ENCODE measurements at places on chromosomes 2 and 18. TPM values are rescaled to one million over a fixed set of nuclear protein-coding genes. Genes with fewer than 3 reads are reported as not detected.

The LTBP1 gene
- total RNA-seq = 13.3 TPM

The CNGA3 gene
- total RNA-seq = not detected

- H3K36me3 ChIP-seq = no peaks in the 10 kb centered on the region
- H3K27me3 ChIP-seq = no peaks in the 10 kb centered on the region
- DNase-seq = no peak
- H3K4me3 ChIP-seq = no peak overlapping the region
- H3K27ac ChIP-seq = no peak overlapping the region
- H3K4me1 ChIP-seq = no peaks in the 10 kb centered on the region
These were observed 223.2 kb downstream of the PMAIP1 start for GRCh38 chr18:60123031-60123430.

- no peaks in the 10 kb centered on the region for H3K27me3 ChIP-seq
- H3K4me3 ChIP-seq = peak overlapping the region; percentile 64
- H3K4me1 ChIP-seq = peaks cover 18% of the 10 kb centered on the region
- H3K27ac ChIP-seq = no peak overlapping the region
- H3K36me3 ChIP-seq = no peaks in the 10 kb centered on the region
These were observed 368 bp downstream of the TMEFF2 start for GRCh38 chr2:192194265-192194865.

DNA sequence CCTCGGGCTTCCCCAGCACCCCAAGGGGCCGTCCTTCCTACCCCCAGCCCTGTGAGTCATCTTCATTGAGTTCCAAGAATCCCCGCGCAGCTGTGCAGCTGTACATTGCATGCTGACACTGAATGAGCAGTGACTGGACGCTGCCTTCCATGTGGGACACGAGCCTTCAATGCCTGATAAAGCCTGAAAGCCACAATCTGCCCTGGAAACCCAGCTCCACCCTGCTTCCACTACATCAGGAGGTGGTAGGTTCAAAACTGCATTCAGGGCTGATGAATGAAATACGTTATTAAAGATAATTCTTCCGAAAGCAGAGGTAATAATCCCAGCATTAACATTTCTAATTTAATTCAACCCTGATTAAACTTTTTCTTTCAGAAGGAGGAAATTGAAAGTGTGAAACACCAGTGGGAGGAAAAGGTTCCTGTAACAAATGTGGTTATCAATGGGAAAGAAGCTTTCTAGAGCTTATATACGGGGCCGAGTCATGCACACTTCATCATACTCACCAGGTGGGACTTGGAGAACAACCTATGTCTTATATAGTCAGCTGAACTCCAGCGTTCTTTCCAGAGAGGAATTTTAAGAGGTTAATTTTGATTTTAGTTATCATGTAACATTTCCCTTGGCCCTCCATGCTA, 360.1 kb downstream of the LPIN1 start:
- no peak overlapping the region for H3K27ac ChIP-seq
- H3K4me1 ChIP-seq = no peaks in the 10 kb centered on the region
- no peak overlapping the region for H3K4me3 ChIP-seq
- no peaks in the 10 kb centered on the region for H3K36me3 ChIP-seq
- no peaks in the 10 kb centered on the region for H3K27me3 ChIP-seq

DNA sequence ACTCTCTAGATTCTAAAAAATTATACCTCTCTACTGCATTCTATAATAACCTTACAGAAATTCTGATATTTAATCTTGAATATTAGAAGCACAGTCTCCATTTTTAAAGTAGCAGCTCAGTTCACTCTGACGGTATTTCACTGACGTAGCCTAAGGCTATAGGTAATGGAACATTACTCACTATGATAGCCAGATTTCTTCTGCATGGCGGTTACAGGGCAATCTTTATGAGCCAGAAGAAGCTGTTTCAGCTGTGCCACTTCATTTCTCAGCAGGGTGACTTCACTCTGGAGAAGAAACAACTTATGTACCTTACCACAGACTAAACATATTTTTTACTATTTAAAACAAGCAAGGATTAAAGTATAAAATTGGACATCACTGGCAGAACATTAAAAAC, 75.3 kb upstream of the CHN1 start:
- no peak overlapping the region for H3K27ac ChIP-seq
- DNase-seq = no peak
- no peaks in the 10 kb centered on the region for H3K27me3 ChIP-seq
- H3K4me3 ChIP-seq = no peak overlapping the region
- peaks cover 3% of the 10 kb centered on the region for H3K36me3 ChIP-seq

- no peaks in the 10 kb centered on the region for H3K27me3 ChIP-seq
- no peak overlapping the region for H3K4me3 ChIP-seq
- H3K4me1 ChIP-seq = no peaks in the 10 kb centered on the region
- no peak overlapping the region for H3K27ac ChIP-seq
- no peak for DNase-seq
- H3K36me3 ChIP-seq = no peaks in the 10 kb centered on the region
These were observed 146.4 kb downstream of the RIF1 start for GRCh38 chr2:151556121-151556520.

DNA sequence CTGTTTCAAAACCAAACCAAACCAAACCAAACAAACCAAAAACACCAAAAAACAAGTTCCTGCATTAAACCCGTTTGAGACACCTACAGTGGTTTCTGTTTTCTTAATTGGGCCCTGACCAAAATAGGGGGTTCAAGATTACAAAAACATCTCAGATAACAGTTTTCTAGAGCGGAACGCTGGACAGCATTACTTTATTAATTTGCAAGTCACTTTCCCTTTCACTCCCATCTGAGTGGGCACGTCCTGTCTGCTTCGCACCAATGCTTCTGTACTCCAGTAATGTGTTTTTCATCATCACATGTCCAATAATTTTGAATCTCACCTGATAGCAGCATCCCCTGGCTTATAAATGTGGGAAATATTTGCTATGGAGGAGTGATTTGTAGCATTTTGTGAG, 11.7 kb upstream of the MYO1B start:
- no peaks in the 10 kb centered on the region for H3K27me3 ChIP-seq
- H3K4me3 ChIP-seq = no peak overlapping the region
- H3K4me1 ChIP-seq = no peaks in the 10 kb centered on the region
- H3K36me3 ChIP-seq = no peaks in the 10 kb centered on the region
- no peak for DNase-seq
- H3K27ac ChIP-seq = peak overlapping the region; percentile 80

- H3K4me1 ChIP-seq = peaks cover 9% of the 10 kb centered on the region
- H3K36me3 ChIP-seq = no peaks in the 10 kb centered on the region
These were observed 89.2 kb upstream of the MSH2 start for GRCh38 chr2:47313728-47314127.

DNA sequence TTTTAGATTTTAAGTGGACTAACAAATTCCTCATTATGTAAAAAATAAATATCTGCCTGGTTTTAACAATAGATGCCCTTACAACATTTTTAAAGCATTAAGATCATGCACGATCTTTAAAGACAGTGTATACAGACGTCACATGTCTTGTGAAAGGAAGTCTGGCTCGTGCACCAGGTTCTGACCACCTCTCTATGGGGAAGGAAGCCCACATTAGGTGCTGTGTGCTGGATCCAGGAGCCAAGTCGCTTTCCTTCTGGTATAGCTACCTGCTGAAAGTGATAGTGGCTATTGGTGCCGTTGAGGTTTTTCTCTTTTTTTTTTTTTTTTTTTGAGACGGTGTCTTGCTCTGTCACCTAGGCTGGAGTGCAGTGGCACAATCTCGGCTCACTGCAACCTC, 116.5 kb downstream of the NCK2 start:
- H3K27ac ChIP-seq = no peak overlapping the region
- H3K36me3 ChIP-seq = no peaks in the 10 kb centered on the region
- H3K27me3 ChIP-seq = no peaks in the 10 kb centered on the region
- DNase-seq = no peak
- no peaks in the 10 kb centered on the region for H3K4me1 ChIP-seq

- no peaks in the 10 kb centered on the region for H3K27me3 ChIP-seq
- no peak overlapping the region for H3K4me3 ChIP-seq
- no peaks in the 10 kb centered on the region for H3K4me1 ChIP-seq
These were observed 33.6 kb upstream of the ACAA2 start for GRCh38 chr18:49846718-49847470.

DNA sequence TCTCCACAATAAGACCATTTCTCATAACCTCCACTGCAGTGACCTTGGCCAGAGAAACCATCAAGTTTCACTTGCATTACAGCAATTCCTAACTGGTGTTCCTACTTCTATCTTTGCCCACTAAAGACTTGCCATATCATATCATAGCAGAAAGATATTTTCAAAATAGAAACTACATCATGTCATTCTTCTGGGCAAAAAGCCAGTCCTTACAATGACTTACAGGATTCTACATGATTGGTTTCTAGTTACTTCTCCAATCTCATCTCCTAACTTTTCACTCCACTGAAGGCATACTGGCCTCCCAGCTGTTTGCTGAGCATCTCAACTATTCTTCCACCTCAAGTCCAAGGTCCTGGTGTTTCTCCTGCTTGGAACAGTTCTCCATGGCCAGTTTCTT, 151.4 kb downstream of the HNMT start:
- H3K27me3 ChIP-seq = no peaks in the 10 kb centered on the region
- H3K4me1 ChIP-seq = no peaks in the 10 kb centered on the region
- H3K27ac ChIP-seq = no peak overlapping the region
- peaks cover 4% of the 10 kb centered on the region for H3K36me3 ChIP-seq

DNA sequence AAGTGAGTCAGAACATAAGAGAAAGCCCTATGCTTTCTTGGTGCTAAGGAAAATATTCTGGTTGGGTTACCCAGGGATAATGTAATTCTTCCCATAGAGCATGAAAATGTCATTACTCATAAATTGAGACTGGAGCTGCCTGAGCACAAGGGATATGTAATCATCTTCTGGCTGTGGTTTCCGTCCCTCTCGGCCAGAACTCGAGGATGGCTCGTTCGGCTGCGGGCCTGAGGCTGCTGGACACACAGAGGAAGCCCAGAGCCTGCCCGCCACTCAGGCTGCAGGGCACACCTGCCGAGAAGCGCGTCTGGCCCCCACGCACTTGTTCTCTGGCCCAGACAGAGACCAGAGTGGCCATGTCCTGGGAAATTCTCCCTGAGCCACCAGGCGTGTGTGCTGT, 104.9 kb downstream of the ASAP2 start:
- DNase-seq = no peak
- peaks cover 9% of the 10 kb centered on the region for H3K4me1 ChIP-seq
- H3K27me3 ChIP-seq = no peaks in the 10 kb centered on the region
- H3K27ac ChIP-seq = peak overlapping the region; percentile 75
- H3K36me3 ChIP-seq = no peaks in the 10 kb centered on the region

DNA sequence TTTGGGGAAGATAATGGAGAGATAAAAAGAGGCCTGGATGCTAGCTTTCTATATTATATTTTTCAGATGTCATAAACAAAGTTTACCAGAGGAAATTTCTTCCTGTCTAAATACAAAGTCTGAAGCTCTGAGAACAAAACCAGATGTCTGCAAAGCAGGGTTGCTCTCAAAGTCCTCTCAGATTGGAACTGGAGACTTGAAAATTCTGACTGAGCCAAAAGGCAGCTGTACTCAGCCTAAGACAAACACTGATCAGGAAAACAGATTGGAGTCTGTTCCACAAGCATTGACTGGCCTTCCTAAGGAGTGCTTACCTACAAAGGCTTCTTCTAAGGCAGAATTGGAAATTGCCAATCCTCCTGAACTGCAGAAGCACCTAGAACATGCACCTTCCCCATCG, 25.1 kb downstream of the KDM3A start:
- no peak for DNase-seq
- no peaks in the 10 kb centered on the region for H3K27me3 ChIP-seq
- H3K4me3 ChIP-seq = no peak overlapping the region
- no peak overlapping the region for H3K27ac ChIP-seq
- H3K36me3 ChIP-seq = no peaks in the 10 kb centered on the region
- no peaks in the 10 kb centered on the region for H3K4me1 ChIP-seq

- H3K27ac ChIP-seq = no peak overlapping the region
- H3K36me3 ChIP-seq = no peaks in the 10 kb centered on the region
- H3K27me3 ChIP-seq = no peaks in the 10 kb centered on the region
- no peak for DNase-seq
- no peak overlapping the region for H3K4me3 ChIP-seq
These were observed 103.4 kb upstream of the MYCN start for GRCh38 chr2:15836689-15837610.

DNA sequence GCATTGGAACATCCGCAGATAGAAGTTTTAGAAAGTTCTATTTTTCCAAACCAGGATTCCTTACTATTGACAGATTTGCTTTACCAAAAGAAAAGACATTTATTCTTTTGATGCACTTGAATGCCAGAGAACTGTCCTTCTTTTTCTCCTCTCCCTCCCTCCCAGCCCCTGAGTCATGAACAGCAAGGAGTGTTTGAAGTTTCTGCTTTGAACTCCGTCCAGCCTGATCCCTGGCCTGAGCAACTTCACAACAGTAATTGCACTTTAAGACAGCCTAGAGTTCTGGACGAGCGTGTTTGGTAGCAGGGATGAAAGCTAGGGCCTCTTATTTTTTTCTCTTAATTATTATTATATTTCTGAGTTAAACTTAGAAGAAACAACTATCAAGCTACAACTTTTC, 33.6 kb downstream of the APCDD1 start:
- H3K27ac ChIP-seq = no peak overlapping the region
- DNase-seq = no peak
- H3K4me3 ChIP-seq = no peak overlapping the region
- no peaks in the 10 kb centered on the region for H3K4me1 ChIP-seq
- H3K27me3 ChIP-seq = no peaks in the 10 kb centered on the region

DNA sequence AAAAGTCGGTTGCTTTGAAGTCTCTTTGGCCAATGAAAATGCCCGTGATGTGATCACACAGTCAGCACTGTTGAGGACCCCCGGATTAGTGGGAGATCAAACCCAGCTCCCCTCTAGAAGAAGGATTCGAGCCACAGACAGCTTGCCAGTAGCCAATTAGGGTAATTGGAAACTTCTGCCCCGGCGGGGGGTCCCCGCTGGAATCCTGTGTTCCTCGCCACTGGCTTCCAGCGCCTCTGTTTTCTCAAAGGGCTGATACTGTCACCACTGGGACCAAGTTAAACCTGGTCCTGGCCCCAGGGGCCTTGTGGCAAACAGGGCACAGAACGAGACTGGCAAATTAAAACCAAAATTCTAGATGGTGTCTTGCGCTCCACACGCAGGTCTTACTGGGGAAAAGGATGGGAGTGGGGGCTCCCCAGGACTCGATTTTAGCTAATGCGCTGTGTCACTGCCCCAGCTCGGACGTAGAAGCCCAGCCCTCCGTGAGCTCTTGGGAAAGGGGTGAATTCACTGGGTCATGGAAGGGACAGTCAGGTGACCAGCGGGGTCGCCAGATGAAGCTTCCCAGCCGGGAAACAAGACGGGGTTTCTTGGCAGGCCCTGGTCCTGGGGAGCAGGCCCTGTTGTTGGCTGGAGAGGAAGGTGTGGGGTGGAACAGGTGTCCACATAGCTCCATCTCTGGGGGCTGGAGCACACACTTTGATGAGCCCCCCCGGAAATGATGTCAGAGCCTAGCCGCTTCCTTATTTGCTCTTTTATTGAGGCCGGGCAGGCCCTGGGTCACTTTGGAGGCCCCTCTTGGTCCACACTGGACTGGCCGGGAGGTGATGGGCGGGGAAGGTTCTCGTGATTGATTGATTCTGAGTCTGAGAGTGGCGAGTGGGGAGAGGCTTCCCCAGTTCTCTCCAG, 90.2 kb downstream of the SMAD7 start:
- H3K27ac ChIP-seq = no peak overlapping the region
- H3K36me3 ChIP-seq = no peaks in the 10 kb centered on the region
- DNase-seq = no peak
- H3K4me3 ChIP-seq = no peak overlapping the region

DNA sequence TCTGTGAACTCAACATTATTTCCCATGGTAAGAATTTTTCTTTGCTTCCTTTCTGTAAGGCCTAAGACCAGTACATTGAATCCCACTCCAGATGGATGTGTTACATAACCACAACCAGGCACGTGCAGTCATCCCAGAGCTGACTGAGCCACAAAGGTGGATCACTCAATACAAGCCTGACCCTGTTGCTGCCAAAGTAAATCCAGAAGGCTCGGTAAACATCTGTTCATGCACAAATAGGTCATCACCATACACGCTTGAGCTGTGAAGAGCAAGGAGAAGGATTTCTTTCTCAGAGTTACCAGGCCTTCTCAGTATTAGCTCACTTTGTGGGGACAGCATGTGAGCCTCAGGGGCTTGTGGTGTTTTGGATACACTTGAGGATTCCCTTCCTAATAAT, 791.4 kb upstream of the FANCL start:
- H3K27me3 ChIP-seq = no peaks in the 10 kb centered on the region
- H3K4me1 ChIP-seq = no peaks in the 10 kb centered on the region
